ENCODE measurements at places on chromosomes 7 and 10.
A peak's percentile ranks its signal among the peaks of the same experiment; 100 is the strongest.

DNA sequence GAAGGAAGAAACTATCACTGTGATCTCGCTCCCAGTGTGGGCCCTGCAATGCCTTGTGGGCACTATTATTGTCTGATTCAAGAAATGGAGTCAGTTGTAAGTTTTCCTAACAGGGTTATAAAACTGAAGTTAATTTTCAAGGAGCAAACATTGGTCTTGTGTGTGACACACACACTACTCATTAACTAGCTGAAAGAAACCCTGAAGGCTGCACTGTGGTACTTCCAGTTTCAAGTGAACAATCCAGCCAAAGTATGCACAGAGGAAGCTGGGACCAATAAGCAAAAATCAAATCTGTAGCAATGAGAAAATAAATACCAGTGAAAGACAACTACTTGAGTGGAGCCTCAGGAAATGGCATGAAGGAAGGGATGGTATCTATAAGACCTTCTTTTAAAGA is 506.6 kb upstream of the POT1 start:
- DNase-seq = no peak

- no peak for DNase-seq
Observed at GRCh38 chr7:44313621-44314031, 11.8 kb downstream of the CAMK2B start.

GRCh38 chr10:72746426-72747363 is 54.8 kb downstream of the MCU start:
- peak; percentile 28 for DNase-seq

- no peak for DNase-seq
Observed at GRCh38 chr10:37476285-37476684, 350.9 kb downstream of the ANKRD30A start.

DNA sequence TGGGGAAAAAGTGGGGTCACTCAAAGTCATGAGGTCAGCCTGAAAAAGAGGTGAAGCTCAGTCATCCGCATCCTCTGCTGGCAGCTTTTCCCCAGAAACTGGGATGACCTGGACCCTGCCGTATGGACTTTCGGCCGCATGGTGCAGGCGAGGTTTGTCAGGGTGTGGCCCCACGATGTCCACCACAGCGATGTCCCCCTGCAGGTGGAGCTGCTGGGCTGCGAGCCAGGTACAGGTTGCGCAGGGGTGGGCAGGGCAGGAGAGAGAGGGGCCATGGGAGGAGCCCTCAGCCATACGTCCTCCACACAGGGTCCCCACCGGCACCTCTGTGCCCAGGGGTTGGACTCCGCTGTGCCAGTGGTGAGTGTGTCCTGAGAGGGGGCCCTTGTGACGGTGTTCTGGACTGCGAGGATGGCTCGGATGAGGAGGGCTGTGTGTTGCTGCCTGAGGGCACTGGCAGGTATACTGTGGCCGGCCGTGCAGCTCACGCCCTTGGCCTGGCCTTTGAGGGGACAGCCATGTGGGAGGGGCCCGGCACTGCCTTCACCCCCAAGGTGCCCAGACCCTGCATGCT is 23.0 kb upstream of the ZNF467 start:
- DNase-seq = no peak

DNA sequence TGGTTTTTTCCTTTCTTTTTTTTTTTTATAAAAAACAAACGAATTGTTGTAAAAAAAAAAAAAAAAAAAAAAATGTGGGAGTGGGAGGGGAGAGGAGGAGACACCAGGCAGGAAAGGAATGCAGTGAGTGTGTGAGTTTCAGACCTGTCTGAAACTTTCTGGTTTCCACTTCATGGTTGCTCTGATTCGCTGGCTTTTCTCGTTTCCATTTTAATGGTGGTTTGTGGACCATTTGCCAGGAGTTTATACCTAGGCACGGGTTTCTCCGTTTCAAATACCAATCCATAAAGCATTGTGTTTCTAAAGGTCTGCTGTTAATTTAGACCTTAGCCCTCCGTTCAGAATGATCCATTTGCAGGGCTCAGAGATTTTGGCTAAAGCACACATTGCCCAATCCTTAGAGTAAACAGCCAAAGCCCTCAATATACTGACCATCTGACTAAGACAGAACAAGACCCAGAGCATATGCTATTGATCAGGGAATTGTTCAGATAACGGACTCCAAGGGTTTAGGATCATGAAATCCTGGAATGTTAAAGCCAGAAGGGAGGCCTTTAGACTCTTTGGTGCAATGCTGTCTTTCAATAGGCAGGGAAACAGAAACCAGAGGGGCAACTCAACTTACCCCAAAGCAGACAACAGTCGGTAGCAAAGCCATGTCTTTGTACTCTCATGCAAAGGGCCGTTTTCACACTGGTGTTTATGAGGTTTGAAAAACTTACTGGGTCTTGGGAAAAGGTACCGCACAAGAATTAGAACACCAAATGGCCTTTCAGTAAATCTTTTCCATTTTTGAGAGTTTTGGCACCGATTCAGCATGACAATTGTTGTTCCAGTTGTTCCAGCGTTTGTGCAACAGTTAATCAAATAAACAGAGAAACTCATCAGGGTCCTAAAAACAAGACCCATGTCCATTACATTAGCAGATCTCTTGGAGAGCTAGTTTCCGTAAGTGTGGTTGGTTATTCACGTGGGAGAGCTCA is 94.3 kb upstream of the AGBL3 start:
- no peak for DNase-seq

GRCh38 chr7:103592844-103593243 is 146.8 kb upstream of the SLC26A5 start:
- no peak for DNase-seq

DNA sequence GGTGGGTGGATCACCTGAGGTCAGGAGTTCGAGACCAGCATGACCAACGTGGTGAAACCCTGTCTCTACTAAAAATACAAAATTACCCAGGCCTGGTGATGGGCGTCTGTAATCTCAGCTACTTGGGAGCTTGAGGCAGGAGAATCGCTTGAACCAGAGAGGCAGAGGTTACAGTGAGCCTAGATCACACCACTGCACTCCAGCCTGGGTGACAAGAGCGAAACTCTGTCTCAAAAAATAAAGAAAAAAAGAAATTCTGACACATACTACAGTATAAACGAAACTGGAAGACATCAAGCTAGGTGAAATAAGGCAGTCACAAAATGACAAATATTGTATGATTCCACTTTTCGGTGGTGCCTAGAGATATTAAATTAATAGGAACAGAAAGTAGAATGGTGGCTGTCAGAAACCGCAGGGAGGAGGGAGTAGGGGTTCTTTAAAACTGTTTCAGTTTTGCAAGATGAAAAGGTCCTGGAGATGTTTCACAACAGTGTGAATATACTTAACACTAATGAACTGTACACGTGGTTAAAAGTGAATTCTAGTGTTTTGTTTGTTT is 23.2 kb downstream of the PILRA start:
- peak; percentile 93 for DNase-seq

DNA sequence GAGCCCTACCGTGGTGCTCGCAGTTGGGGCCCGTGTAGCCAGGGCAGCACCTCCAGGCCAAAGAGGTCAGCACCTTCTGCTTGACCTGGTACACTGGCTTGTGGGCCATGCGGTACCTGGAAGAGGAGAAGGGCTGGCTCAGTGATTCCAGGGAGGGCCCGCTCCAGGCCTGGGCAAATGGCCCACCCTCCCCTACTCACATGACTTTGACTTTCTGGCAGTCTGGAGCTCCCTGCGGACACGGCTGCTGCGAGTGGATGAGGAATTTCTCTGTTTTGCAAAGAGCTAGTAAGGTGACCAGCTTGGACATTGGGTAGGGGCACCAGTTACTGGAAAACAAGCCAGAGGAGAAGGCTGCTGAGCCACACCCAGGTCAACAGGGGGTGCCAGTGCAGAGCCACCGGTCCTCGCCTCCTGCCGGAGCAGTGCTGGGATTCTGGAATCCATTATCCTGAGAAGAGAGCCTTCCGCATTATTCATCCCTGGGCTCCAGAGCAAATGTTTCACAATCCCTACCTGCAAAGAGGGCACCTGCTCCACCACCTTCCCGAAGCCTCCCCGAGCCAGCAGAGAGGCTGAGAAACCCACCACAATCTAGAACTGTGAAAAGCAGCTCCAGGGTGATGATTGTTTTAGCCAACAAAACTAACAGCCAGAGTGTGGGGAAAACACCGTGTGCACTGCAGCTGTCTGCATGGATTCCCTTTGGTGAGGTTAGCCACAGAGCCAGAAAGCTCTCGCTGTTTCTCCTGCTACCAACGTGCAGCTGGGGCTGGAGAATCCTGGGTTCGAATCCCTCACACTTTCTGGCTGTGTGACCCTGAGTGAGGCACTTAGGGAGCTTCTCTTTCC is 11.8 kb downstream of the MMRN2 start:
- DNase-seq = no peak

DNA sequence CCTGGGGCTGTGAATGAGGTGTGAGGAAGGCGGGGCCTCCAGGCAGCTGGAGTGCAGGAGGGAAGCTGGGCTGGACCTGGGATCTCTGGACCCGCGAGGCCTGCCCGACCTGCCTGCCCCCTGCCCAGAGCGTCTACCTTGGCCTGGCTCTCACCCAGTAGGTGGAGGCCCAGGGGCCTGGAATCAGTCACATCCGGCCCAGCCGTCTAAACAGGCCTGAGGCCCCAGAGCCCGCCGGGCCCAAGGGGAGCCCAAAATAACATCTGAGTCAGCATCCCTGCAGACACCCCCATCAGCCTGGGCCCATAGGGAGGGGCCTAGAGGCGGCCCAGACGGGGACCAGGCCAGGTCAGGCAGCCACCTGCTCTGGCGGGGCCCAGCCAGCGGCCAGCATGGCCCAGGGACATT is 15.1 kb upstream of the ELN start:
- no peak for DNase-seq

DNA sequence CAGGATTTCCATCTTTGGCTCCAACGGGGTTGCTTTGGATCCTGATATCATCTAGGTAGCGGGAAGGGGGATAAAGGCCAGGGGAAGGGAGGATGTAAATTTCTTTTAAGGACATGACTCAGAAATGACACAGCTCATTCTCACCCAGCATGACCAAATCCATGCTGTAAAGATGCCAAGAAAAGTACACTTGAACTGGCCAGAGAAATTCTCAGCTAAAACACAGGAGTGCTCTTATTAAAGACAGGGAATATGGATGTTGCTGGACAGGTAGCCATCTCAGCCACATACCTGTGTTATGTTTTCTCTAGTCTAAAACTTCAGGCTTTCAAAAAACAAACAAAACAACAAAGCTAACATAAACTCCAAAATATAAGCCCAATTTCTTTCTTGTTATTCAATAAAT is 68.3 kb downstream of the NAMPT start:
- no peak for DNase-seq

DNA sequence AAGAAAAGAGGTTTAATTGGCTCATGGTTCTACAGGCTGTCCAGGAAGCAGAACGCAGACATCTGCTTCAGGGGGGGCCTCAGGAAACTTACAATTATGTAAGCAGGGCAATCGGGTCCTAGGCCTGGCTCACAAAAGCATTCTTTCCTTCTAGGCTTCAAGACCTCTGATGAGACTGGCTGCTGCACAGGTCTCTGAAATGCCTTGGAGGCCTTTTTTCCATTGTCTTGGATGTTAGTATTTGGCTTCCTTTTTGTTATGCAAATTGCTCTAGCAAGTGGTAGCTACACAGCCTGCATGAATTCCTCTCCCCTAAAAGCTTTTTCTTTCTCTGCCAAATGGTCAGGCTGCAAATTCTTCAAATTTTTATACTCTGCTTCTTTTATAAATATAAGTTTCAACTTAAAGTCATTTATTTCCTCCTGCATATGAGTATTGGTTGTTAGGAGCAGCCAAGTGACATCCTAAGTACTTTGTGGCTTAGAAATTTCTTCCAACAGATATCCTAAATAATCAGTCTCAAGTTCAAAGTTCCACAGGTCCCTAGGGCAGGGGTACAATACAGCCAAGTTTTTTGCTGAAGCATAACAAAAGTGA is 83.1 kb upstream of the SEMA3A start:
- no peak for DNase-seq

DNA sequence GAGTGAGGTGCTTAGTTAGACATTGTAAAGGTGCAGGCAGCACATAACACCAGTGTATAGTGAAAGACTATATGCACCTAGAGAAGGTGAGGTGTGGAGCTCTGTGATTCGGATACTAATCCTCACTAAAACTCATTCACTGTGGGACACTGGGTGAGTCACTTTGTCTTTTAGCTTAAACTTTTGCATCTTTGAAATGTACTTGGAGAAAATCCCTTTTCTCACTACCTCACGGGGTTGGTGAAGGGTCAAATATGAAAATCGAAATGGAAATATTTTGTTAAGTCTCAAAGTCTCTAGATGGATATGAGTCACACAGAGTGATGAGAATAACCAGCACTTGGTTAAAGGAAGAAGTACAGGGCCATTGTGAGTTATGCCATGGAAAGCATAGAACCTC is 38.0 kb downstream of the MDFIC start:
- DNase-seq = no peak

DNA sequence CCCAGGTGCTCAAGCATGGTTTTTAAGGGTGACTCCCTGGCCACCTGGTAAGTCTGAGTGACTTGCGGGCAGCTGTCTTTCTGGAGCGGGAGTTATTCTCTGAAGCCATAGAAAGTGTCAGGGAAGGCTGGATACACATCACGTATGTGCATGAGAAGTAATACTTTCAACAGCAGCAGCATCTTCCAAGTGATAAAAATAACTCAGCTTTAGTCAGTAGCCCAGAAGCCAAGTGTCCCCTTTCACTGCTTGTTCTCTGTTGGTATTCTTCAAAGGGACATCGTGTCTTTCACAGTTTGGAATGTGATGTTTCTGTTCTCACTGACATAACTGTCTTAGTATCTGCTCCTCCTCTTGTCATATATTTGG is 97.6 kb downstream of the KIAA1217 start:
- DNase-seq = no peak

- peak; percentile 7 for DNase-seq
Observed at GRCh38 chr7:83413424-83413823, 235.5 kb downstream of the SEMA3E start.

DNA sequence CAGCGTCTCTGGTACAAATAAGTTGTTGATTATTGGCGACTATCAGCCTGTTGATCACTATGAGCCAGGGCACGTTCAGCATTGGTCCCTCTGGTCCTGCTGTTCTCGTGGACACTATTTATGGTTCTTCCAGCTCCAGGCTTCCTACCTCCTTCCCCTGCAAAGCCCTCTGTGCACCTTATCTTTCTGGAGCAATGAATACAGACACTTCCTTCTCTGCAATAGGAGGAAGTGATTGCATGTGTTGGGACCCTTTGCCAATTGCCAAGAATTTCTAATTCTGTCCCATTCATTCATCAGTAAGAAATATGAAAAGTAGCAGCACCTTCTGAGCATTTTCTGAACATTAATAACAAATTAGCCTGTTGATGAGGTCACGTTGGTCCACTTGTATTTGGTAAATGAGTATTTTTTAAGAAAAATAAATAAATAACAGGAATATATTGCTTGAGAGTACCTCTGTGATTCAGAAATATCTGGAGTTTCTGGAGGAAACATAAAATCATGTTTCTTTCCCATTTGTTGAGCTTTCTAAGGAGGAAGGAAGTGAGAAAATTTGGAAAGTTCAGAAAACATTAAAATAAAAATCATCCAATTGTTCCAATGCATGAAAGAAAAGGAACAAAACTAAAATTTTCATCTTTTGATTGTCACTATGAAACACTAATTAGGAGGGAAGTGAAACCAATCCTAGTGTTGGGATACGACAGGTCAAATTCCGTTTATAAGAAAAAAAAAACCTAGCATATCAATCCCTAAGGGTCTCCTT is 259.1 kb upstream of the KLF6 start:
- DNase-seq = no peak

GRCh38 chr10:70540089-70540788 is 61.7 kb downstream of the PALD1 start:
- peak; percentile 41 for DNase-seq

Measured in NB4 (cell line).